Chondrocyte (in vitro differentiated cells): ENCODE measurements at places on chromosomes 7 and 10.

DNA sequence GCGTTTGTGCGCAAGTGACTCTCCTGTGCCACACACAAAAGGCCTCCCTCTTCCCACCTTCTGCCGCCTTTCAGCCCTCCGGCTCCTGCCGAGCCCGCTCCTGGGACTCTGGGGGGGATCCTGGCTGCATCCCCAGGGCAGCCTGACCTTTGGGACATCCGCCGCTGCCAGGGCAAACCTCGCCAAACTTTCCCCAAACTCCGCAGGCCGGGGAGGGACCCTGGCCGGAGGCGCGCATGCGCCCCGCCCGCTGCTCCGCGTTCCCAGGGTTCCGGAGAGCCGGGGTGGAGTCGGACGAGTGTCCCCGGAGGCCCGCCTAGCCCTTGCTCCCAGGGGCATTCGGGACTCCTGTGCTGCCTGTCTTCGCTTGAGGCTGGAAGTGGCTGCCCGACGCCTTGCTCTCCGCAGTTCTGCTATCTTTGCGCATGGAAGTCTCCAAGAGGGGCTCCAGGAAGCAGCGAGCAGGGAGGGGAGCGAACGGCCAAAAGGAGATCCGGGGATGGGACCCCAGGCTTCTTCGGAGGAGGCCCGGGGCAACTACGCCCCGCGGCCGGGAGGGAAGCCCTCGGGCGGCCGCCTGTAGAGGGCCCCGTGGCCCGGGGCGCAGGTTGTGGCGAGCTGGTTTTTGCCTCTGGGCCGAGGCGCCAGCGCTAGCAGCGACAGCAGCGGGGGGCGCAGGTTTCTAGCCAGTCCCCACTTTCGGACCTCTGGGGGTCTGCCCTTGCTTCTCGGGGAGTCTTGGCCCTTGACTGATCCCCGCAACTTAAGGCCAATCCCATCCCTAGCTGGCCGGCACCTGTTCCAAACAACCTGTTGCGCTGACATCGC is 7.0 kb downstream of the PTF1A start:
- no peaks in the 10 kb centered on the region for H3K36me3 ChIP-seq
- H3K27me3 ChIP-seq = peaks cover 87% of the 10 kb centered on the region
- no peak for DNase-seq
- no peak overlapping the region for H3K27ac ChIP-seq
- no peaks in the 10 kb centered on the region for H3K4me1 ChIP-seq
- no peak overlapping the region for H3K4me3 ChIP-seq

DNA sequence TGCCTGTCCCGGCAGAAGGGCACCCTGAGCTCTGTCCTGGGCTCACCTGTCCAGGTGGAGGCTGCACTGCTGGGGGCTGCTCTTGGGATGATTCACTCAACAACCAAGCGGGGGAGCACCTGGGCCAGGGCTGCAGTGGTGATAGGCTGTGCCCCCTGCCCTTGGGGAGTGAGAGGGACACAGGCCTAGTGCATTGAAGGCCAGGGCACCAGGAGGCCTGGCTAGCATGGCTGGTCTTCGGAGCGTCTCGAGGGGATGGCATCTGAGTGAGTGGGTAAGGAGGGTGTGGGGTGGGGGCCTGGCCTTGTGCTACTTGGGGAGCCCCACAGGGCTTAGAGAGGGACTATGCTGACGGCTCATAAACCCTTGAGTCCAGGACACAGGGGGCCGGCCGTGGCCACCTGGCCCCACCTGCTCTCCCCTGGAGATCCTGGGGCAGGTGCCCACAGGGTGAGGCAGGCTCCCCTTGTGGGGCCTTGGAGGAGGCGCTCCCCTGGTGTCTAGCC is 3.1 kb downstream of the PWWP2B start:
- no peaks in the 10 kb centered on the region for H3K36me3 ChIP-seq
- H3K4me1 ChIP-seq = peaks cover 17% of the 10 kb centered on the region
- no peak overlapping the region for H3K4me3 ChIP-seq

DNA sequence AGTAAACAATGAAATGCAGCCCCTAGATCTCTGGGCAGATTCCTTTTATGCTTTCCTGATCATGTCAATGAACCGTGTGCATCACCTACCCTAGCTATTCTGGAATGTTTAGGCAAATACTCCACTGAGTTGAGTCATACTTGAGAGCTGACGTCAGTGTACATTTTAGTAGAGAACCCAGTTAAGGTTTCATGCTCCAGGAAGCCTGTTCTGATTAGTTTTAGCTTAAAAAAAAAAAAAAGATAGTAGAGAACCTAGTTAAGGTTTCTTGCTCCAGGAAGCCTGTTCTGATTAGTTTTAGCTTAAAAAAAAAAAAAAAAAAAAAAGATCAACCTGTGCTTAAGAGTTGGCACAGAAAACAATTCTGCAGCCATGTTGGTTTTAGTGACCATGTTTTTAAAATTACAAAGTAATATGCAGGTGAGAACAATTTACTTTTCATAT is 3.7 kb upstream of the MCU start:
- H3K27ac ChIP-seq = peak overlapping the region; percentile 13
- H3K4me1 ChIP-seq = peaks cover 38% of the 10 kb centered on the region

- H3K36me3 ChIP-seq = peaks cover 9% of the 10 kb centered on the region
- H3K4me1 ChIP-seq = peaks cover 16% of the 10 kb centered on the region
- no peaks in the 10 kb centered on the region for H3K27me3 ChIP-seq
These were observed 662 bp upstream of the PPIF start for GRCh38 chr10:79346388-79347225.

DNA sequence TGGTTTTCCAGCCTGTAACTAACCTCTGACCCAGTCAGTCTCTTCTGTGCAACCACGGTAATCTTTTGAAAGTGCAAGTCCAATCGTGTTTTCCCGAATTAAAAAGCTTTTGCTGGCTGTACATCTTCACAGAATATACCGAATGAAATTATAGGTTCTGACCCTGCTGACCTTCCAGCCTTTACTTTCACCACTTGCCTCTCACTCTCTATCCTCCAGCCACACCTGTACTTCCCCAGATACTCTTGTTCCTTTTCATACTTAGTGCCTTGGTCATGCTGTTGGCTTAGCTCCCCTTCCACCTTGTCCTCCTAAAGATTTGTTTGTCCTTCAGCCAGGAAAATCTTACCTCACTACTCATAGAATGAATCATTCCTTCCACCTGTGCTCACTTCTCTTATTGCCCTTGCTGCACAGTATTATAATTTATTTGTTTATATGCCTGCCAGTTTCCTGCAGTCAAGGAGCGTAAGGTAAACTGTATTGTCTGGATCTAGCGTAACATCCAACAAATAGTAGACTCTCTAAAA is 2.3 kb upstream of the PNPLA8 start:
- H3K27ac ChIP-seq = no peak overlapping the region
- H3K36me3 ChIP-seq = no peaks in the 10 kb centered on the region
- H3K4me3 ChIP-seq = no peak overlapping the region
- peaks cover 18% of the 10 kb centered on the region for H3K4me1 ChIP-seq

GRCh38 chr7:73496626-73497025 is 25.5 kb downstream of the BAZ1B start:
- H3K4me1 ChIP-seq = no peaks in the 10 kb centered on the region
- no peak overlapping the region for H3K4me3 ChIP-seq
- DNase-seq = no peak
- no peaks in the 10 kb centered on the region for H3K27me3 ChIP-seq

- no peak for DNase-seq
- H3K36me3 ChIP-seq = peaks cover 4% of the 10 kb centered on the region
- H3K27me3 ChIP-seq = peaks cover 4% of the 10 kb centered on the region
- no peak overlapping the region for H3K4me3 ChIP-seq
These were observed 68.7 kb downstream of the EGFR start for GRCh38 chr7:55087521-55087961.

- DNase-seq = no peak
- no peak overlapping the region for H3K27ac ChIP-seq
- H3K4me3 ChIP-seq = no peak overlapping the region
- H3K27me3 ChIP-seq = no peaks in the 10 kb centered on the region
These were observed 8.9 kb downstream of the PIP4K2A start for GRCh38 chr10:22705527-22705926.

DNA sequence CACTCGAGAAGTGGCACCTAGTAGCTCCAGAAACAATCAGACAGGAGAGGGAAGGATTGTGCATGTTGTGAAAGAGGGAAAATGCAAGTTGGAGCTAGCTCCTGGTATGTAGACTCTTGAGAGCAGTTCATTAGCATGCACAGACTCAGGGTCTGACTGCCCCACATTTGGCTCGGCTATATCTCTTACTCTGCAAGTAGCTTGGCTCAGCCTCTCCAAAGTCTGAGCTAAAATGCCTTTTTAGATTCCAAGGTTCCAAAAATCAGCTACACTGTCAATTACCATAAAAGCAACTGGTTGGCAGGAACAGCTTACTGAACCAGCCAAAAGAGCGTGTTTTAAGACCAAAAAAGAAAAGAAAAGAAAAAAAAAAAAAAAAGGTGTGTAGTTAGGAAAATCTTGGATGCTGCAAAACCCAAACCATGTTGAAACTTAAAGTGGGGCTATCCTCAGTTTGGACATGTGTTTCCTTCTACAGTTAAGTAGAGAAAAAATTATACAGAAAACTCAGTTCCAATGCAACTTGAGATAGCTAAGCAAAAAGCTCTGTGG is 65.5 kb downstream of the MKX start:
- peaks cover 25% of the 10 kb centered on the region for H3K4me1 ChIP-seq
- peak overlapping the region; percentile 10 for H3K4me3 ChIP-seq
- H3K27ac ChIP-seq = peak overlapping the region; percentile 88
- no peaks in the 10 kb centered on the region for H3K27me3 ChIP-seq

DNA sequence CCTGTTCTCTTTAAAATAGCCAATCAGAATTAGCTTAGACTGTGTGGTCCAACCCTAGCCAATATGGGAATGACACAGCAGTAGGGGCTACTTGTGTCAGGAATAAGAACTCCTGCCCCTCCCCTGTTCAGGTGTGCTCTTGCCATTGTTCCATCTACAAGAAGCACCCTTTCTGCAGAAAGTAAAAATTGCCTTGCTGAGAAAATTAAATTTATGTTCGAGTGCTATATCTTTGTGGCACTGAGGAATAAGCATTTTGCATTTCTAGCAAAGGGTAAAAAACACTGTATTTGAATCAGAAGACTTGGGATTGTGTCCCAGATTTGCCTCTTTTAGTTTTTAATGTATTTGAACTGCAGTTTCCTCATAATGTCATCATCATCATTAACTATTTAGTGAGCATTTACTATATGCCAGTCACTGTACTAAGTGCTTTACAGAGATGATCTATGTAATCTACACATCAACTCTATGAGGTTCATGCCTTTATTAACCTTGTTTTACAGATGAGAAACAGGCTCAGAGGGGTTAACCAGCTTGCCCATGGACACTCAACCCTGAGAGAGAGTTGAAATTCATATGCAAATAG is 28.9 kb upstream of the XRCC2 start:
- H3K4me1 ChIP-seq = peaks cover 9% of the 10 kb centered on the region
- H3K4me3 ChIP-seq = no peak overlapping the region
- H3K36me3 ChIP-seq = no peaks in the 10 kb centered on the region
- H3K27ac ChIP-seq = no peak overlapping the region

DNA sequence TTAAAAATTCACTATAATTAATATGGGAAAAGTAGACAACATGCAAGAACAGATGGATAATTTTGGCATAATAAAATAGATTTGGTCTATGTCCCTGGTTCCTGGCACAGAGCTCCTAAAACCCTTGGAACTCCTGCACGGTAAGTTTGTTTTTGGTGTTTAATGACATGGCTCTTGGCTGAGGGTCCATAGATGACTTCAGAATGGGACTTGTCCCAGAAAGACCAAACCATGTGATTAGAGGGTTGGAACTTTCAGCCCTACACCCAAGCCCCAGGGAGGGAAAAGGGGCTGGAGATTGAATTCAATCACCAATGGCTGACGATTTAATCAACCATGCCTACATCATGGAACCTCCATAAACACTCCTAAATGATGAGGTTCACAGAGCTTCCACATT is 12.6 kb upstream of the GSDME start:
- no peak overlapping the region for H3K4me3 ChIP-seq
- no peaks in the 10 kb centered on the region for H3K36me3 ChIP-seq
- peaks cover 2% of the 10 kb centered on the region for H3K27me3 ChIP-seq
- no peak for DNase-seq
- no peak overlapping the region for H3K27ac ChIP-seq

- H3K4me3 ChIP-seq = peak overlapping the region; percentile 8
- peaks cover 16% of the 10 kb centered on the region for H3K4me1 ChIP-seq
- peaks cover 1% of the 10 kb centered on the region for H3K36me3 ChIP-seq
- peak overlapping the region; percentile 54 for H3K27ac ChIP-seq
- DNase-seq = no peak
These were observed 163.2 kb downstream of the AVL9 start for GRCh38 chr7:32658467-32658869.

GRCh38 chr7:92485974-92486373 is 8.2 kb upstream of the ERVW-1 start:
- no peak overlapping the region for H3K27ac ChIP-seq
- DNase-seq = no peak
- no peaks in the 10 kb centered on the region for H3K4me1 ChIP-seq
- H3K27me3 ChIP-seq = no peaks in the 10 kb centered on the region
- H3K4me3 ChIP-seq = no peak overlapping the region
- H3K36me3 ChIP-seq = peaks cover 12% of the 10 kb centered on the region

DNA sequence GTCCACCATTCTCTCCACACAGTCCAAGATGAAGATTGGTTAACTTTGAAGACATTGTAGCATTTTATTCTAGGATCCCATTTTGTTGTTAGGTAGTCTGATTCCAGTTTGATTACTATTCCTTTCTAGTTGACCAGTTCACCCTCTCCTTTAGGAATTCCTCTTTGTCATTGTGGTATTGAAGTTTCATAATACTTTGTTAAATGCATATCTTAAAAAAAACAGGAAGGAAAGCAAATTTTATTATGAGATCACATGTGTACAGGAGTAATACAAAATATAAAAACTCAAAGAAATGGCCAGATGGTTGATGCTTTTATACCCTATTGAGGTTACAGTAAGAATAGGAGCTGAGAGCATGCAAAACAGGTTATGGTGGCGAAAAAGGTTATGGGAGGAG is 15.5 kb upstream of the SEMA3C start:
- H3K27me3 ChIP-seq = no peaks in the 10 kb centered on the region
- no peak overlapping the region for H3K4me3 ChIP-seq
- no peak for DNase-seq
- no peaks in the 10 kb centered on the region for H3K36me3 ChIP-seq
- no peaks in the 10 kb centered on the region for H3K4me1 ChIP-seq
- no peak overlapping the region for H3K27ac ChIP-seq

GRCh38 chr7:130639388-130639787 is 29.2 kb downstream of the COPG2 start:
- DNase-seq = no peak
- H3K27ac ChIP-seq = no peak overlapping the region
- no peaks in the 10 kb centered on the region for H3K4me1 ChIP-seq
- H3K4me3 ChIP-seq = no peak overlapping the region
- no peaks in the 10 kb centered on the region for H3K27me3 ChIP-seq

GRCh38 chr7:151440799-151441445 is 981 bp upstream of the CRYGN start:
- H3K4me1 ChIP-seq = peaks cover 27% of the 10 kb centered on the region
- H3K27me3 ChIP-seq = no peaks in the 10 kb centered on the region
- H3K4me3 ChIP-seq = peak overlapping the region; percentile 6
- H3K27ac ChIP-seq = peak overlapping the region; percentile 51
- no peaks in the 10 kb centered on the region for H3K36me3 ChIP-seq

GRCh38 chr10:78320506-78320905 is 286.8 kb downstream of the RPS24 start:
- peaks cover 14% of the 10 kb centered on the region for H3K27me3 ChIP-seq
- no peak overlapping the region for H3K27ac ChIP-seq
- no peak overlapping the region for H3K4me3 ChIP-seq
- H3K4me1 ChIP-seq = peaks cover 7% of the 10 kb centered on the region

GRCh38 chr10:103806395-103807187 is 48.8 kb downstream of the SH3PXD2A start:
- DNase-seq = peak; percentile 30
- H3K4me1 ChIP-seq = peaks cover 12% of the 10 kb centered on the region
- H3K4me3 ChIP-seq = no peak overlapping the region
- no peaks in the 10 kb centered on the region for H3K36me3 ChIP-seq
- peaks cover 4% of the 10 kb centered on the region for H3K27me3 ChIP-seq
